ENCODE measurements at places on chromosomes 3 and 15.
A peak's percentile ranks its signal among the peaks of the same experiment; 100 is the strongest.

- DNase-seq = no peak
These were observed 12.1 kb downstream of the TBC1D2B start for GRCh38 chr15:78065284-78065872.

- DNase-seq = no peak
These were observed 471.8 kb downstream of the GBE1 start for GRCh38 chr3:81289676-81290075.

DNA sequence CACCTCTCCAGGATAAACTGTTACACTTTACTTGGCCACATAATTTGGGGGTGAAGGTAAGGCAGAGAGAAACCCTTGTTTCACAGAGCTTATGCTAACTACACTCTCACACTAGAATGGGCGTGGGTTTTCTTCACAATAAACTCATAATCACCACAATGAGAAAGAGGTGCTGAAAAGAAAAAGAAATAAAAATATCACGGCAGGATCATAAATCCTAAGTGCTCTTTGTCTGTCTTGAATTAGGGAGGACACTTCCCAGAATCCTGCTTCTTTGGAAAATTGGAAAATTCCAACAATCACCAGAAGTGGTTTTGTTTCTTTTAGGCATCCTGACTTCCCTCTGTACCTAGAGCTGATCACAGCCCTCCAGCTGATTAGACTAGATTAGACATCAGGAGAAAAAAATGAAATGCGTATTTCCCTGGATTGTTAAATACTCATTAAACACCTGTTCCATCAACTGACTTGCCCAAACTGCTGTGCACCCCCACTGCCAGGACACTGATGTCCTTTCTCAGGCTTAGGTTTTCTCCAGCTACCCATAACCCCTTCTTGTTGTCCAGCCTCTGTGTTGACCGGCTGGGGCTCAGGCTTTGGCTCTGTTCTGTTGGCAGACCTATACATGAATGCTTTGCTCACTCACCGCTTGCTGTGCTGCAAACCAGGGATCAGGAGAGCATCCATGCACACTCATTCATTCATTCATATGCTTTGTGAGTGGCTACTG, 41.6 kb upstream of the ACKR4 start:
- no peak for DNase-seq

- DNase-seq = no peak
These were observed 44.5 kb upstream of the SLCO2A1 start for GRCh38 chr3:134074001-134074789.

GRCh38 chr15:71746719-71747118, 63.6 kb upstream of the NR2E3 start:
- no peak for DNase-seq

GRCh38 chr3:9190276-9190675, 59.2 kb downstream of the SRGAP3 start:
- DNase-seq = no peak

GRCh38 chr15:20353966-20354883, 187.4 kb downstream of the GOLGA6L6 start:
- no peak for DNase-seq

DNA sequence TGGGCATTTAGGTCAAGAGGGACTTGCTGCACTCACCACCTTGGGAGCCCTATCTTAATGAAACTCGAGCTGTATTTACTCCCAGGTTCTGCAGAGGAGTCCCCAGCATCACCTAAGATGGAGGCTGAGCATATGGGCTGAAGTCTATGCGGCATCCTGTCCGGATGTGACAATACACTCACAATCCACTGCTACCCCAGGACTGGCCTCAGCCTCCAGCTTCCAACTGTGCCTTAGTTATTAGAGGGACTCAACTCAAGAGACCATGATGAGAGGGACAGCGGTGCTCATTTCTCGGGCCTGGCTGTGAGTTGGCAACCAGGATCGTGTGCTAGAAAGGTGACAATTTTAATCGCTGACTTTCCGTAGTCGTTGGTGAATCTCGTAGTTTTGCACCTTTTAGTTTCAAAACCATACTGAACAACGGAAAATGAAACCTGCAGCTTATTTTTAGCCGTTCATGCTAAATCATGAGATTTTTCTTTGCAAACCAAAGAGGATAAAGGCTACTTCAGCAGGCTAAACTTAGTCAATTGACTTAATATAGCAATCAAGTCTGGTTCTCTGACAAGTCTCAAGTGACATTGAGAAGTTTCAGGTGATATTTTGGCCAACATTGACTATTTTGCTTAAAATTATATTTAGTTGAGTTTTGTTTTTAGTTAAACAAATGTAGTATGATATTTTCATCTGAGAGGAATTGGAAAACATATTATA, 11.1 kb downstream of the ZBTB38 start:
- DNase-seq = no peak

- peak; percentile 27 for DNase-seq
These were observed 83.2 kb upstream of the NEDD4 start for GRCh38 chr15:56076640-56077039.

DNA sequence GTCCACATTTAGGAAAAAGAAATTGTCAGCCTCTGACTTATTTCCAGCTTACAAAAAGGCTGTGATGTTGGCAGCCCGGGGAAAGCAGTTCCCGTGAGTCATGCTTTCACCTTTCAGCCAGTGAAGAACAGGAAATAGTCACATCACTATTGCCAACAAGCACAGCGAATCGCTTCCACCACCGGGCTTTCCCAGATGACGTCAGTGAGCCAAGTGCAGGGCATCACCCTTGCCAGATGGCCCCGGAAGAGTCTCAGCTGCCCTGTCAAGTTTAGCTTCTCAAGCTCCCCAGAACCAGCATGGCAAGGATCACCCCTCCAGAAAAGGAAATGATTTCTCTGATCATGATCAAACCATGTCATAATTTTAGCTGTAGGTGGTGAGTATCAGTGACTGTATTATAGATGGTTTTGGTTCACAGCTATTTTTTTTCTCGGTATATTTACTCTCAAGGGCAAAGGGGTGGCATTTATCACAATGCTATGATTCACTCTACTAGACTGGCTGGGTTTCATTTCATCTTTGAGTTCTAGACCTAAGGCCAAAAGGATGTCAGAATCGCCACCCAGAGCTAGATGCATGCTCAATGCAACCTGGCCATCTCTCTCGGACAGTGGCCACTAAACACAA, 32.9 kb downstream of the B3GNT5 start:
- DNase-seq = no peak

GRCh38 chr3:181252631-181253030, 263.1 kb upstream of the DNAJC19 start:
- no peak for DNase-seq

DNA sequence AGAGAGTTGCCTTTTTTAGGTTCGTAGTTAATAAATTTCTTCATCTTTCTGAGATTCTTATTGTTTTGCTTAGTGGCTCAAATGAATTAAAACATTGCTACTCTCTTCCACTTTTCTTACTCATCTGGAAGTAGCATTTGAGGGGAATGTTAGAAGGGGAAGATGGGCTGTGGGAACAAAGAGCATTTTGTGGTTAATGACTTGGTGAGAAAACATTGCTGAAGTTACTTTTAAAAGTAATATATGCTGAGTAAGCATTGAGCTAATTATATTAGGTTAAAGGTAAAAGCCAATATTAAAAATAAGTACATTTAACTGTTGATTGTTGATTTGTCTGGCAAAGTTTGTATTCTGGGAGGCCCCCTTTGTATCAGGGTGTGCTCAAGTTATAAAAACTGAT, 5.7 kb downstream of the MORF4L1 start:
- no peak for DNase-seq

DNA sequence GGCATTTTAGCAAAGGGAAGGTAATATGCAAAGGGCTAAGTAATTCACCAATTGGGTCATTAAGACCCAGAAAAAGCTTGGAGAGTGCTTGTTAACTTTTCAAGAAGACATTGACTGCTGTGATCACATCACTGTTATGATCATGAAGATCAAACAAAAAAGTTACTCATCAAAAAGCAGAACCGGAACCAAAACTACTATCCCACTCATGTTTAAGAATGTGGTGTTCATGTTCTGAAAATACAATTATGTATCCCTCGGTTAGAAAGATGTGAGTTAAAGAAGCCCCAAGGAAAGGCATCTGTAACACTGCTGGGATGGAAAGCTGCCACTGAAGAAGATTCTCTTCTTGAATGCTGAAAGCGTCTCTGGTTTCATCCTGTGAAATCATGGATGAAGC, 32.6 kb downstream of the BBX start:
- DNase-seq = no peak

DNA sequence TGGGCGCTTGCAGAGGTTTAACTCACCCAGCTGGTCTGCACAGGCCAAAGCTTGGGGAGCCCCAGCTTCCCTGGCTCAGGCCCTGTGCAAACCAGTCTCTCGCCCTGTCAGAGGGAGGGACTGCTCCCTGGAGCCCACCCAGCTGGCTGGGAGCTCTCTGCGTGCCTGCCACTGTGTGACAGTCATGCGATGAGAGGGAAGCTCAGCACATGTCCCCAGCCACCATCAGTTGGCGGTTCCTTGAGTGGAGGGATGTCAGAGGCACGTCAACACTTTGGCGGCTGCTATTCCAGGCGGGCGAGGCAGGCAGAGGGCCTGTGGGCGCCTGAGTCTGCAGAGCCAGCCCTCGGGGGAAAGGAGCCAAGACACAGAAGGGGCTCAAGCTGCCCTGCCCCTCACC, 324.6 kb downstream of the UACA start:
- DNase-seq = no peak

DNA sequence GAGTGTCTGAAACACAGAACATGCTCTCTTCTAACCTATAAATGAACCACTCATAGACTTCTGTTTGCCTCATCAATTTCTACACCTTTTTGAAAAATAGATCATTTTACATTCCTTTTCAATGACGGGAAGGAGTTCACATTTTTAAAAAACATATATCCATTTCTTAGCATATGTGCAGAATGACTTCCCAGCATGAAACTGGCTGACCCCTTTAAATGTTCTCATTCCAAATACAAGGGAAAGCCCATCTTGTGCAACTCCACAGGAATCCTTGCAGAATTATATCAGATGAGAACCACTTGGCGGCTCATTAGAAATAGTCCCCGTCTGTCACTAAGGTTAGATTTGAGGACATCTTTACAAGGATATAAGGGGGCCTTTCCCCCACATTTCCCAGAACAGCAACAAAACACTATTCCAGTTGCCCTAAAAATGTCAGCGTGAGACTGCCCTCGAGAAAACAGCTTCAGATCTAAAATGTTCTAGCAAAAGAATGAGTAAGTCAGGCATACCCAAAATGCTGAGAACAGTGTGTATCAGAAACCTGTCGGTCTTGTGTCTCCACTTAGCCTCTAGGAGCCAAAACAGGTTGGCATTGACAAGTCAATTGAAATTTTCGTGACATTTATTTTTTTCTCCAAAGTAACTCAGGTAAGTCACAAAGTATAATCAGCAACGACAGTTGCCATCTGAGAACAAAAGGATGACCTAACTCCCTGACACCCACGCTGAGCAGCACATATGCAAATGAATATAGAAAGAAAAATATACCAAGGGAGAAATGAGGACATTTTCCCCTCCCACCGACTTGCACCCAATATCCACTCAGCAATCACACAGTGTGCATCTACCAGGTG, 63.1 kb downstream of the FOXP1 start:
- peak; percentile 22 for DNase-seq

DNA sequence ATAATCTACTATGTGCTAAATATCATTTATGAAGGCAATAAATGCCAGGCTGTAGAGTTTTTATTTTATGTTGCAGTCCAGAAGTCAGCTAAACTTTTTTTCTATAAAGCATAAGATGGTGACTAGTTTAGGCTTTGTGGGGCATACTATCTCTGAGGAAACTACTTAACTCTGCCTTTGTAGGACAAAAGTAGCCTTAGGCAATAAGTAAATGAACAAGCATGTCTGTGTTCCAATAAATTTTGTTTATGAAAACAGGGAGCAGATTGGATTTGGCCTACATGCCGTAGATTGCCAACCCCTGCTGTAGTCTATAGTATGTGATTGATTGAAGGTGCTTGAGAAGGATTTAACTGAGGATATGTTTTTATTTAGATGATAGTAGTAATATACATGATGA, 502.5 kb upstream of the NAALADL2 start:
- DNase-seq = no peak

DNA sequence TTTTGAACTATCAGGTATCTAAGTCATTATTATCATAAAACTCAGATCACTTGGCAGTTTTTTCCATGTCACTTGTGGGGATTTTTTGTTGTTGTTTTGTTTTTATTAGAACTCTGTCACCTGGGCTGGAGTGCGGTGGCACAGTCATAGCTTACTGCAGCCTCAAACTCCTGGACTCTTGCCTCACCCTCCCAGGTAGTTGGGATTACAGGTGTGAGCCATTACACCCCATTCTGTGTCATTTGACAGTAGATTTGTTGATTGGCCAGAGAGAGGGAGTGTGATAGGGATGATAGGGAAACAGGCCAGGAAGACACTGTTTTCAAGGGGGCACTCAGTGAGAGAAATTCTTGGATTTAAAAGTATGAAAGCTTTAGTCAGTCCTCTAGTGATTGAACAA, 54.7 kb upstream of the SCAANT1 start:
- DNase-seq = no peak

DNA sequence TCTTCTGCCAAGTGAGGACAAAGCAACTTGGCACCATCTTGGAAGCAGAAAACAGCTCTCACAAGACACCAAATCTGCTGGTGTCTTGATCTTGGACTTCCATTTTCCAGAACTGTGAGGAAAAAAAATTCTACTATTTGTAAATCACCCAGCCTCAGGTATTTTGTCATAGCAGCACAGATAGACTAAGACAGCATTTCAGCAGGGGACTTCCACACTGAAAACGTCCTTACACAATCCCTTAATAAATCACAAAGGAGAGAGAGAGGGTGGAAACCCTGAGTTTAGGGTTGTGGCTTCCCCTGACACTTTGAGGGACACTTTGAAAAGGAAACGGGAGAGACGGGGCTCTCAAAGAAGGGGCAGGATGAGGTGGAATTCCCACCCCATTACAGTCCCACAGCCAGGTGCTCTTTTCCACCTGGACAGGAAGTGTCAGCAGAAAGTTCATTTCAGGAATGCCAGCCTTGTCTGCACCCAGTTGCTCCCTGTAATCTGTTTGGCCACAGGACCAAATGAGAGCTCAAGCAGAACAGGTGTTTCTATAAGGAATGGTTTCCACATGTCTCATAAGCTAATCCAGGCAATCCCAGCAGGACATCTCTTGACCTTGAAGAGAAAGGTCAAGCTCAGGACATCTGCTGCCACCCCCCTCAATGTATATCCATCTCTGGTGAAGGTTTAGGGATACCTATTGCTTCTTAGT, 51.3 kb downstream of the MYLK start:
- no peak for DNase-seq

- no peak for DNase-seq
These were observed 20.9 kb downstream of the RAD54L2 start for GRCh38 chr3:51559411-51559888.

- DNase-seq = no peak
These were observed 15.4 kb downstream of the GALK2 start for GRCh38 chr15:49185473-49185872.

- no peak for DNase-seq
These were observed 89.8 kb upstream of the MEX3B start for GRCh38 chr15:82135638-82136037.
